ENCODE measurements at places on chromosomes 6 and 20. TPM values are rescaled to one million over a fixed set of nuclear protein-coding genes. Genes with fewer than 3 reads are reported as not detected.

- DNase-seq: no peak
Observed at GRCh38 chr20:19981031-19981451, 36.1 kb upstream of the NAA20 start.

- no peak for DNase-seq
Observed at GRCh38 chr20:31581391-31581790, 23.7 kb upstream of the ID1 start.

DNA sequence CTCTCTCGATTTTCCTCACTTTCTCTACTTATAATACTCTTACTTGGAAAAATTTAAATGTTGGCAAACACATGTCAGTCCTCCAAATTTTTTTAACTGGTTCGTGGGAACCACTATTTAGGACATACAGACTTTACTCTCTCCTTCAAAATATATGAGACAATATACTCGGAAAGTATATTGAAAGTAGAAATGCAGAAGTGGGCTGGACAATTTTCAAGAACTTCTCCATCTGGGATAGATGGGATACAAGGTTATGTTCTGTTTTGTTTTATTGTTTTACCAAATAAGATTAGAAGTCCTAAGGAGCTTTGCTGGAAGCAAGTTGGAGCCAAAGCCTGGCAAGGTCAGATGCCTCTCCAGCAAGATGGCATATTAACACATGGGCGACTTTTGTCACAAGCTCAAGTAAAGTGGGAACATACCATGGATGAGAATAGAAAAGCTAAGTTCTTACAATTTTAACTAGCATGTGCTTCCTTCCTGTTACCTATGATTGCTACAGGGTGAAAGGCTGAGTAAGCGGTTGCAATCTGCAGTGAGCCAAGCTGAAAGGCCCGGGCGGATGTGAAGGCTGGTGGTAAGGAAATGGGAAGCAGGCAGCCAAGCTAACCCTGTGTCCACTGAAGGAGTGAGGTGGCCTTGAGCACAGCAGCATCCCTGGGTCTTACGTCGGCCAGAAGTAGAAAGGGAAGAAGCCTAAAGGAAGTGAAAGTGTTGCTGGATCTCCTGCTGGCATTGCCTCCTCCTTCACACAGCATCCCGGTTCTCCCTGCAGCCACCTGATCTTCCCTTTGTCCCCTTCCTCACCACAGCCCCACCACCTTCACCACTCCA lies 7.1 kb downstream of the MAP3K5 start:
- DNase-seq: peak; percentile 21

DNA sequence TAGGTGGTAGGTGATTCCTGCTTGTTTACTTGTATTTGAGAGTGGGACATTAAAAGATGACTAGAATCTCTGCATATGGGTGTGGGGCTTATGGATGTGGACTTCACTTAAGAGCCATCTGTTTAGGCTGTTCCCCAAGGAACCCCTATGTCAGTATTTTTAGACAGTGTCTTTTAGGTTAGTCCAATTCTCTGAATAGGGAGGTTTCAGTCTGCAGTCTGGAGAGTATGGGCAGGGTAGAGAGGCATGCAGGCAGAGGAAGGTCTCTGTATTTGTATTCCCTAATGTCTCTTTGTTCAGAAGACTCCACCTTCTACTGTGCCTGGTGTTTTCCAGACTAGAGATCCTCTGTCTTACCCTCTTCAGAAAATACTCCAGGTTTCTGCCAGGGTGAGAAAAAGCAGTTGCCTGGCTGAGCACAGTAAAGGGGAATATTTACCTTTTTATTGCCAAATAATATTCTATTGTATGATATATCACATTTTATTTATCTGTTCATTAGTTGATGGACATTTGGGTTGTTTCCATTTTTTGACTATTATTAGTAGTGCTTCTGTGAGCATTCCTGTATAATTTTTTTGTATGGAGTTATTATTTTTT lies 19.1 kb downstream of the SLX4IP start:
- no peak for DNase-seq

DNA sequence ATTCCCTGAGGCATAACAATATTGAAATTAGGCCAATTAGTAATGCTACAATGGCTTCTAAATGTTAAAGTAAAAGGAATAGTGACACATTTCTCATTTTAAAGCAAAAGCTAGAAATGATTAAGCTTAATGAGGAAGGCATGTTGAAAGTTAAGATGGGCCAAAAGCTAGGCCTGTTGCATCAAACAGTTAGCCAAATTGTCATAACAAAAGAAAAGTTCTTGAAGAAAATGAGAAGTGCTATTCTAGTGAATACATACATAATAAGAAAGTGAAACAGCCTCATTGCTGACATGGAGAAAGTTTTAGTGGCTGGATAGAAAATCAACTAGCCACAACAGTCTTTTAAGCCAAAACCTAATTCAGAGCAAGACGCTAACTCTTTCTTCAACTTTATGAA lies 12.9 kb downstream of the OR2A4 start:
- DNase-seq: no peak

DNA sequence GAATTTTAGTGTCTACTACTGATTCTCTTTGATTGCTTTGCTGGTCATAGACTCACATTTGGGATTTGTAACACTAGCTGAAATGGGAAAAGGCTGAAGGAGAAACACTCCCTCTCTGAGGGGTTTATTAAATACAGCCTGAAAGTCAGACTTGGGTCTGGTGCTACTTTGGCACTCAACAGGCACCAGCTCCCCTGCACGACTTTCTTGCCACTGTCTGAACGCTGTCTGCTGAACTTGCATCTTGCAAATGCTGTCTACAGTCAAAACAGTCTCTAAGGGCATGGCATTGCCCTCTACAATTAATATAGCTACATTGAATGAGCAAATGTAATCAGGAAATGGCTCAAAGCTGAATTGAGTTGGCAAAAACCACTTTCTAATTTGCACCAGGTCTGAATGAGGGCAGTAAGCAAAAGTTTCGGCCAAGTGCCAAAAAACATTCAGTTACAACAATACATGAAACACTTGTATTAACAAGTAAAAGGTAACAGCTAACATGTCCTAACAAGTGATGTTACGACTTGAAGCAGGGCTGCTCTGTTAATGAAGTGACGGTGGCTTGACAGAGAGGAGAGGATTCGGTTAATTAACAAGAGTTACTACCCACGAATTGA lies 119.5 kb downstream of the FOXC1 start:
- DNase-seq: no peak

GRCh38 chr6:166019214-166019613 lies 148.4 kb downstream of the TBXT start:
- no peak for DNase-seq

DNA sequence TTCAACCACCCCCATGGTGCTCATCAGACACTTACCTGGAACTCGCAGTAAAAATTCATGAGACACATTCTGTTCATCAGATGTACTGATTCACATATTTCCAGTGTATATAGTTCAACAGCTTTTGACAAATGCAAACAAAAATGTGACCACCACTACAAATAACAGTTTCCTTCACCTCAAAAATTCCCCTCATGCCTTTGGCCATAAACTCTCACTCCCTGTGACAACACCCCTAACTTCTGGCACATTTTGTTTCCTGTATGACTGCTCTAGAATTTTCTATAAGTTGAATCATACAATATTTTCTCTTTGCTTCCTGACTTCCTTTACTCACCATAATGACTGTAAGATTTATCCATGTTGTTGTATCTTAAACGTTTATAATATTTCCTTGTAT lies 63.7 kb downstream of the C6orf118 start:
- no peak for DNase-seq

- no peak for DNase-seq
Observed at GRCh38 chr6:45864651-45865050, 151.0 kb downstream of the CLIC5 start.

DNA sequence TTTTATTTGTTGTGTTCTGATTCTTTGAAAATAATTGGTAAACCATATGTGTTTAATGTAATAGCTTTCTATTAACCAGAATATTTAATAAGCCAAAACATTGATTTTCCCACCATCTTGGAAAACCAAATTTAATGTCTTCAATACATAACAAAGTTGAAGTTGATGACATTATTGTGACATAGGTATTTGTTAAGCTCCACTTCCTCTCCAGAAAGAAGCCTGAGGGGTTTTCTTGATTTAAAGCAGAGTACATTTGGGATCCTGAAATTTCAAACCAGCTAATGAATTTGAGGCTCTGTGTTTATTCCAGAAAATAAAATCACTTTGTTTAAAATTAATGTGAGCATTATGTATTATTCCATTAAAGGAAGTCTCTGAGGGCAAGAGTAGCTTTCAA lies 106.3 kb downstream of the PERP start:
- DNase-seq: no peak

- no peak for DNase-seq
Observed at GRCh38 chr6:69416776-69417175, 380.0 kb downstream of the LMBRD1 start.

DNA sequence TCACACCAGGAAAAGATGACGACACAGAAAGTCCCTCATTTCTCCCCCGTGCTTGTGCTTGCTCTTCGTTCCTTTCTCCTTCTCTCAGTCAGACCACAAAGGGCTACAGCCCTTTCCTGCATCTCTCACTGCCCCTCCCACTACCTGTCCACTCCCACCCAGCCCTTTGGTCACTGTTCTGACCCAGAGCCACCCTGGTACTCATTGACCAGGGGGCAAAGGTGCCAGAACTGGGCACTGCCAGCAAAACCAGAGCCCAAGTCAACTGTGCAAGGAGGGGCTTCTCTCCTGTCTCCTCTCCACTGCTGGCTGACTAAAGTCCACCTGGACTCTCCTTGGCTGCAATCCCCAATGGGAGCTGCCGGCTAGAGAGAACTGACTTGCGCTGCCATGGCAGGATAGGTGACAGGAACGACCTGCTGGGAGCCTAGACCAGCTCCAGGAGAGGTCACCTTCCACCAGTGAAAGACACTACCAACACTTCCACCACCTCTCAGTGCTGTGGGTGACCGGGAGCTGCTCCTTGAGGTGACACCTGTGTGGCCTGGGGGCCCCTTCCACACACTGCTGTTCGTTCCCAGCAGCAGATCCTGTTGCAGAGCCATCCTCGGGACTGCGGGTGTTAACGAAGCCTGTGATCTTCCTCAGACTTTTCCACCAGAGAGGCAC lies 32.8 kb downstream of the KCNK17 start:
- no peak for DNase-seq

DNA sequence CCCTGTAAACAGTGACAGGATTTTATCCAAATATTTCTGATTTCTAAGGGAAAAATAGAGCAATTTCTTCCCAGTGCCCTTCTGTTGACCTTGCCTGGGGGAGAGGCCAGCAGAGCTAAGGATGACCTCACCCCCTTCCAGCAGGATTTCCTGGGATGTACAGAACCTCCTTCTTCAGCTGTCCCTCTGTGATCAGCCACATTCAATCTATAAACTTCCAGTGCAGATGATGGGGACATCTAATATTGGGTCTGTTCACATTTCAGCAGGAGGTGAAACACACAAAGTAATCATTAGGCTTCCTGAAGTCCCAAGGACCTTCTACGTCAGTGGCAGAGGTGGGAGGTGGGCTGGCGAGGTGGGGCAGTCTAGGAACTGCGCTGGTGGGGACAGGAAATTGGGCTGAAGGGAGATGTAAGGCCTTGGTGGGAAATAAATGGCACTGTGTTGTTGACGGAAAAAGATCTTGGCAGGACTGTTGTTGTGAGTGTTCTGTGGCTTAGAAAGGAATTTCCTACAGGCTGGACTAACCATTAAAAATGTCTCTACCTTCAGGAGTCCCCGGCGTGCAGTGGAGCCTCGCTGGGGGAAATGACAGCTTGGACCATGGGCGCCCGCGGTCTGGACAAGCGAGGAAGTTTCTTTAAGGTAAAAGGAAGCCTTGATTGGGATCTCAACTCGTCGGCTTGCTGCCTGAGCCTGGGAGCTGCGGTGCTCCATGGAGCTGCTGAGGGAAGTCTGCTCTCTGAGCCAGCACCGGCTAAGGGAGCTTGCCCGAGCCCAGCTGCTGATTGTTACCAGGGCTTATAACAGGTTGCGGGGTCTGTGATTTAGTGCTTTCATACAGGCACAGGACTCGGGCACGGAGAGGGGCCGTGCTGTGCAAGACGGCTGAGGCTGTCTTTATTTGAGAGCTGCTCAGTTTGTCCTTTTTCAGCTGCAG lies 127.9 kb upstream of the NAA20 start:
- DNase-seq: no peak

- no peak for DNase-seq
Observed at GRCh38 chr20:1171461-1172093, 13.2 kb downstream of the TMEM74B start.

GRCh38 chr20:12575352-12576095 lies 433.2 kb upstream of the SPTLC3 start:
- DNase-seq: peak; percentile 34

DNA sequence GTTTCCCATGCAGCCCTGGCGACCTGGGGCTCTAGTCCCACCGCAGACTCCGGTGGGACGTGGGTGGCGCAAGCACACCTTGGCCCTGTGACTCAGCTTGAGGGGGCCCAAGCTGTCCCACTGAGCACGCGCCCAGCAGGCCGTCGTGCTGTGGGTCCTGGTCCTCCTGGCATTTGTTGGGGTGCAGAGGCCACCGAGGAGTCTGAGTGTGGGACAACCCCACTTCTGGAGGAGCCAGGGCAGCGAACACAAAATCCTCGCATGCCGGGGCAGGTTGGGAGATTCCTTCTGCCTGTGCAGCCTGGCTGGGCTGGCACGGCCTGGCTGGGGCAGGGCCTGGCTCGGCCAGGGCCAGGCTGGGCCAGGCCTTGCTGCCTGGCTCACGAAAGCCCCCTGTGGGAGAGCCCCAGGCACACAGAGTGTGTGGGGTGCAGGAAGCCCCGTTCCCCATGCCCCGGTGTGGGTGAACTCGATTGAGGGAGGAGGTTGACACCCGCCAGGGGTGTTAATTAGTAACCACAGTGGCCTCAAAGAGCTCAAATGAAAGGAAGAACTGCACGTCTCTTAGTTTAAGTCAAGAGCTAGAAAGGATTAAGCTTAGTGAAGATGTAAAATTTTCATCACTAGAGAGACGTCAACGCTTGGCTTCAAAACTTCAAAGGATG lies 1808.5 kb upstream of the DEFB115 start:
- no peak for DNase-seq

DNA sequence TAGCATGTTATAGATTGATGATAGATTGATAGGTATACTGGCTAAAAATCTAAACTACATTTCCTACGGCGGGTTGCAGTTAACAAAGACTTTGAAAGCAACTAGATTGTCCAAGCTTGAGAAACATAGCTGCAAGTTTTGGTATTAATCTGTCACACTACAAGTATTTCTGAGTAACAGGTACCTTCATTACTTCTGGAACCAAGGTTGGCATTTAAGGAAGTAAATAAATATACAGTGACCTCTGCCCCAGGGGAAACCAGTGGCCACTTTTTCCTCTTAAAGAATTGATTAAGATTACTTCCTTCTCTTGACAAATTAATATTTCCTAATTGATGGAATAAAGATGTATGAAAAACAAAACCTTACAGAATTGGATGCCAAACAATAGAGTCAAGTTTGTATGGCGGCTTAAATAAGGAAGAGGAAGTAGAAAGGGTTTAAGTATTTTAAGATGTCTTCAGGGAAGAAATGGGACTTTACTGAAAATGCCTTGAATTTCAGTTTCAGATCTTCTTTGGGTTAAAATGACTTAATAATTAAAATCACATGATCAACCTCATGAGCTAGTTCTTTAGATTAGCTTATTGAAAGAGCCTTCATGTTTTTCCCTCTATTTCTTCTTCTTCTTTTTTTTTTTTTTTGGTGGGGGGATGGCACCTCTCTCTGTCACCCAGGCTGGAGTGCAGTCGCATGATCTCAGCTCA lies 132.8 kb downstream of the DOK5 start:
- no peak for DNase-seq

The LAMA2 gene
- 244 TPM for total RNA-seq

The TFAP2C gene
- total RNA-seq: 1.3 TPM

The MBOAT1 gene
- total RNA-seq: 19.6 TPM

The TAGAP gene
- total RNA-seq: 5.2 TPM

The ENPP4 gene
- total RNA-seq: 18.6 TPM

The FOXA2 gene
- not detected for total RNA-seq

The PBOV1 gene
- total RNA-seq: not detected

The HMGCLL1 gene
- total RNA-seq: 2.1 TPM

The TPX2 gene
- total RNA-seq: 0.22 TPM

The ELOVL5 gene
- total RNA-seq: 64.5 TPM

The SLC26A8 gene
- total RNA-seq: 0.30 TPM
